ENCODE measurements at places on chromosomes 16 and 17.

DNA sequence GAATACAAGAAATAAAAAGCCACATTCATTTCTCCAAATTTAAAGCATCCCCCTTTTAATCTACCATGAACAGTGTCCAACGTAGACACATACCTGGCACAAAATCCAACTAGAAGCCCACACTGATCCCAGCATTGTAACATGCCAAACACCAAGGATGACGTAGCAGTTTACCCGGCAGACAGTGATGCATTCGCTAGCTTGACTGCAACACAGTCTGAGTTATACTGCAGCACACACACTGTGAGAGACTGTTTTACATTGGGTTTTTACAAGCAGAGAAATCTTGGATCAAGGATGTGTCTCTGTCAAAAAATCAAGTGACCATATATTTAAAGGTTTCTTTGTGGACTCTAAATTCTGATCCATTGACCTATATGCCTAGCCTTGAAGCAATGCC is 74.5 kb upstream of the C17orf78 start:
- no peak for DNase-seq

- no peak for DNase-seq
Observed at GRCh38 chr16:4692460-4693295, 684 bp upstream of the NUDT16L1 start.

DNA sequence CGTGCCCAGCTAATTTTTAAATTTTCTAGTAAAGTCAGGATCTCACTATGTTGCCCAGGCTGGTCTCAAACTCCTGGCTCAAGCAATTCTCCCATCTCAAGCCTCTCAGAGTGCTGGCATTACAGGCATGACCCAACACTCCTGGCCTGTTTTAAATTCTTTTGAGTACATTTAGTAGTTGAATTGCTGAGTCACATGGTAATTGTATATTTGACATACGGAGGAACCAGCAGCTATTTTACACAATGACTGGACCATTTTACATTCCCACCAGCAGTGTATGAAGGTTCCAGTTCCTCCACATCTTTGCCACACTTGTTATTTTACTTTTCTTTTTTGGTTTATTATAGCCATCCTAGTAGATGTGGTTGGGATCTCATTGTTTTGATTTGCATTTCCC is 43.6 kb downstream of the RHOT1 start:
- DNase-seq = no peak

DNA sequence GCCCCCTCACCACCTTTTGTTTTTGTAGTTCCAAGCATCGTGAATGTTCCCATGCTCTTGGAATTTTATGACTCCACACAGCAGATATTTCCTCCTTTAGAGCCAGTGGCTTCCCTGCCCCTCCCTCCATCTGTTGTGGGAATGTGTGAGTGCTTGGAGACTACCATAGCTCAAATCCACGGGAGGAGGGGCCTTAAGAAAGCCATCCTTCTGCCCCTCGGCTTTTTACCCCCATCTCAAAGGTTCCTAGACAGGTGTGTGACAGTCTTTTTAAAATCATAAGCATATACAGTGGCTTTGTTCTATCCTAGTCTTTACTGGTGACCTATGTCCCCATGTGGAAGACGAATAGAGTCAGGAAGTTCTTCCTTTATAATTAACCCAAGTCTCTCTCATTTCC is 47.2 kb downstream of the YPEL2 start:
- DNase-seq = no peak

DNA sequence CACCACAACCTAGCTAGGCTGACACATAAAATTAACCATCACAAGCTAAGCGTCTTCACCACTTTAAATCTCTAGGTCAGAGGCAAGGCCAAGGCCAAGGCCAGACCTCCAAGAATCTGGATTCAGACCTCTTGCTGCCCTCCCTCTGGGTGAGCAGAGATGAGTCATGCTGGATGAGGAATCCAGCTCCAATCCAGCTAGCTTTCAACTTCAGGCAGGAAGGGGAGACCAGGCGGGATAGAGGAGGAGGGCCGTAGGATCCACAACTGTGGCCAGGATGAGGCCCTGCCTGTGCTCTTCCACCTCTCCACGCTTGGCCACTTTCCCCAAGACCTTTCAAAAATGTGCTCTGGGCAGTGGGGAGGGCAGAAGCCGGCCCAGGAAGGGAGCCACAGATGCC is 14.7 kb downstream of the LRRC75A start:
- no peak for DNase-seq

DNA sequence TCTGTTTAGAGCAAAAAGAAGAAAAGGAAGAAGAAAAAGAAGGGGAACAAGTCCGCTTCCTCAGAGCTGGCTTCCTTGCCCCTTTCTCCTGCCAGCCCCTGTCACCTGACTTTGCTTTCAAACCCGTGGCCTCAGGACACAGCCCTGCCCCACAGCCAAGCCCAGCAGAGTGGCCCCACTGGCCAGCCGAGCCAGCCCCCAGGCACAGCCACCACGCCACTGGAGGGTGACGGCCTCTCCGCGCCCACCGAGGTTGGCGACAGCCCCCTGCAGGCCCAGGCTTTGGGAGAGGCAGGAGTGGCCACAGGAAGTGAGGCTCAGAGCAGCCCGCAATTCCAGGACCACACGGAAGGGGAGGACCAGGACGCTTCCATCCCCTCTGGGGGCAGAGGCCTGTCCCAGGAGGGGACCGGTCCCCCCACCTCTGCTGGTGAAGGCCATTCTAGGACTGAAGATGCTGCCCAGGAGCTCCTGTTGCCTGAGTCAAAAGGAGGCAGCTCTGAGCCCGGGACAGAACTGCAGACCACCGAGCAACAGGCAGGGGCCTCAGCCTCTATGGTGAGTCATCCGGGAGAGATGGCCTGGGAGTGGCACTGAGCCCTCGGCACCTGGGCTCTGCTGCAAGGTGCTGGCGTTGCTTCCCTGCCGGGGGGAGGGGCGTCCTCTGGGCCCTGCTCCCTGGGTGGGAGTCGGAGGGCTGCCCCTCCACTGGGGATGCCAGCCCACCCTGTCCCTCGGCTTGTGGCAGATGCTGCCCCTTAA is 27.3 kb downstream of the RNF213 start:
- DNase-seq = no peak

DNA sequence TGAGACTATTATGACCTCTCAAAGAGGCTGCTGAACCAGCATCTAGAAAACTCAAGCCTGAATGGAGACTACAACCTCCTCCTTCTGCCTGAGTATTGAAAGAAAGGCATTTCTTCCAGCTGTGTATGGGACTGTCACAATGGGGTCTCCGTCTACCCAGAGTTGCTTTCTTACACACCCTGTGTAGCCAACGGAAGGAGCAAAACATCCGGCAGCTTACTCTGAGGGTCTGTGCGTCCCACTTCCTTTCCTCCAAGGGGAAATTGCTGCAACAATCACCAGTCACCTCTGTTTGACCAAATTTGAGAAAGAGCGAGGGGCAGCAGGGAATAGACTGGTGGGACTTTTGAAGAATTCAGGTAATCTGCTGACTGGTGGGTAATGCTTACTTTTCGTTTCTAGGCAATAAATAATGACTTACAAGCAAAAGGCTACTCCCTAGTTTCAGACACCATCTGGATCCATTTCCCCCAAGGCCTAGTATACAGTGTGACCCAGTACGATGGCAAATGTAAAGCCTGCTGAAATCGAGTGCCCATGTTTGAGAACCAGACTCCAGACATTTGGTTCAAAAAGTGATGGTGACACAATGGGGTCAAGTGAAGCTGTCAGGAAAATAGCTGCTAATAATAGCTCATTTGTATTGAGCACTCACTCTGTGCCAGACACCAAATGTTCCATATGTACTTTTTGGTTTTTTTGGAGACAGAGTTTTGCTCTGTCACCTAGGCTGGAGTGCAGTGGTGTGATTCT is 81.7 kb downstream of the YPEL2 start:
- no peak for DNase-seq

- peak; percentile 87 for DNase-seq
Observed at GRCh38 chr16:88743693-88744576, 37.6 kb downstream of the CTU2 start.

GRCh38 chr17:67156269-67157199 is 88.5 kb downstream of the HELZ start:
- DNase-seq = no peak

DNA sequence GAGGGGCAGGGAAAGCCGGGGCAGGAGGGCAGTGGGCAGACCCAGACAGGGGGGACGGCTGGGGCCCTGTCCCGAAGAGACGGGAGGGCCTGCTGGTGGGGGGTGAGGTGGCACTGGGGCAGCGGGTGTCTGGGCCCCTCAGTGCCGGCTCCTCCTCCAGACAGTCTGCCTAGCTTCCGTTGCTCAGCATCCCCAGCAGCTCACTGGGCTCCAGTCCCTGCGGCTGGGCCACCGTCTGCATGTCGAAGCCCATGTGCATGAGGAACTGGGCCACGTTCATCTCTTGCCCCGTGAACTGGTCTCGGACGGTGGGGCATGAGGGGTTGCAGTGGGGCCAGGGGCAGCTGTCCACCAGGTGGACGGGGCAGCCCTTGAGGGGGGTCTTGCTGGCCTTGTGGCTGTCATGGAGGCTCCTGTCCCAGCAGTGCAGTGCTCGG is 5.8 kb upstream of the MYADML2 start:
- DNase-seq = no peak

Measured in neural crest cell (in vitro differentiated cells).